Glomerular endothelial cell (primary cell): ENCODE measurements at places on chromosomes 1 and 21.

- DNase-seq: no peak
Measured at GRCh38 chr1:97841338-97841737, 79.5 kb downstream of the DPYD start.

DNA sequence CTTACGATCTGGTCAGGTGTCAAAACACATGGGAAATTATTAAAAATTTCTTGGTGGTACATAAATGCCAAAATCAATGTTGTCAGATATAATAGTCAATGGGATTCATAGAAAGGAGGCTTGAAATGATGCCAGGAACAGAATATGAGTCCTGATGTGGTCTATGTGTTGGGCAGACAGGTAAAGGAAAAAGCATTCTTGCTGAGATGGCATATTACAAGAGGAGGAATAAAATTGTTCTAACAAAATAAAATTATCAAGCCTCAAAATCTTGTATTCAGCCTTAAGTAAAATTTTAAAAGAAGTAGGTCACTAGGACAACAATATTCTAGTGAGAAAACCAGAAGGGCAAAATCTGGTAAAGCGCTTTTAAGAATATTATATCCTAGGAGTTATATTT, 30.9 kb upstream of the EDEM3 start:
- no peak for DNase-seq

DNA sequence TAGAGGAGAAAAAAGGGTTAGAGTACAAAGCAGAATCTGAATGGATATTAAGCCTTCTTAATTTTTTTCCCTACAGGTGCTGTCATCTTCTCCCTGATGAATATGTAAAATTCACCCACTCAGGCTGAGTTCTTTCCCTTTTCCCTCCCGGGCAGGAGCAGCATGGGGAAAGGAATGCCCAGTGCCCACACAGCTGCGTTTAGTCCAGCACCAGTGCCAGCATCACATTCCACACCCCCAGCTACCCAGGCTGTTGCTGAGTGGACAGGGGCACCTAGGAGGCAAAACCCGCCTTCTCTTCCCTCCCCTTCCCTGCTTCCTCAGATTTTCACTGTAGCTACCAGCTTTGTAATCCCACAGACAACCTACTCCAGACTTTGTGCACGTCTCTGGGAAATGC, 3.4 kb upstream of the CADM3 start:
- DNase-seq: no peak

GRCh38 chr1:88566615-88567387, 117.3 kb upstream of the PKN2 start:
- DNase-seq: no peak

DNA sequence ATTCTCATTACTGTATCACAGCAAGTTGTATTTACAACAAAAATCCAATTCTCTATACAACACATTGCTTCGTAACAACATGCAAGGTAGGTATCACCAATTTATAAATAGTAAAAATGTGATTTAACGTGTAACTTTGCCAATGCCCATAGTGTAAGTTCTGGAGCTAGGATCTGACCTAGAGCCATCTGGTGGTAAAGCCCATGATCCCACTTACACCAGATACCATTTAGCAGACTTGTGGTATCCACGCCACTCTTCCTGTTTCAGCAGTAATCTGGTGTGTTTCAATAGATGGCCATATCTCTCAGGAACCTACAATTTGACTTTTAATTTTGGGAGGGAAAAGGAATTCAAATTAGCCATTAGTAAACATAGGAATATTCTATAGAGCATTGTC, 10.2 kb downstream of the SETSIP start:
- no peak for DNase-seq

- DNase-seq: no peak
Measured at GRCh38 chr1:62335656-62336055, 16.4 kb upstream of the KANK4 start.

DNA sequence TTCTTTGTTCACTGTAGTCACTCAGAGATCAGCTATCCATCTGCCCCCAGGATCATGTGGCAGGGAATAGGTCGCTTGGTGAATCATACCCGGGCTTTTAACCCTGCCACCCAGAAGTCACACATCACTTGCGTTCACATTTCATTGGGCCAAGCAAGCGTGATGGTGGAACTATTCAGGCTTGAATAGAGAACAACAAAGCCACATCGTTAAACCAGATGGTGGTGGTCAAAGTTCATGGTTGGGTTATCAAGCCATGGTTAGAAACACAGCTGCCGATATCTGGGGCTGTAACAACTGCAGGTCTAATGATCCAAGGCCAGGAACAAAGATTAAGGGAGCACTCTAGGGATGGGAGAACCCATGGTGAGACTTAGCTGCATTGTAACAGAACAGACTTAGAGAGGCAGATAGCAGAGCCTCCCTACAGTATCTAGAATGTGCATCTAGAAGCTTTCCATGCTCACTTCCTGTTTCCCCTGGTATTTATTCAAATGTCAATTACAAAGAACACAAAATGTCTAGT, 40.0 kb upstream of the PTPRC start:
- no peak for DNase-seq

- DNase-seq: no peak
Measured at GRCh38 chr1:236619398-236619797, 15.1 kb upstream of the HEATR1 start.

DNA sequence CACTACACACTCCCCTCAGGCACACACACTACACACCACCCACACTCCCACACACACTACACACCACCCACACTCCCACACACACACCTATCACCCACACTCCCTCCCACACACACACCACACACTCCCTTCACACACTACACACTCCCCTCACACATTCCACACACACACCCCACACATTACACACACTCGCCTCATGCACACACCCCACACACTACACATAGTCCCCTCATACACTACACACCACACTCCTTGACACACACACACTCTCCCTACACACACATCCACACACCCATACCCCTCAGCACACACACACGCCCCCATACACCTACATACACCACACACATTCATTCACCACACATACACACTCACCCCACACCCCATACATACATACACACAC, 31.0 kb upstream of the SELENON start:
- DNase-seq: no peak

- peak; percentile 87 for DNase-seq
Measured at GRCh38 chr1:66446261-66447001, 87.5 kb upstream of the SGIP1 start.

GRCh38 chr1:243793298-243793697, 56.7 kb downstream of the AKT3 start:
- DNase-seq: no peak

DNA sequence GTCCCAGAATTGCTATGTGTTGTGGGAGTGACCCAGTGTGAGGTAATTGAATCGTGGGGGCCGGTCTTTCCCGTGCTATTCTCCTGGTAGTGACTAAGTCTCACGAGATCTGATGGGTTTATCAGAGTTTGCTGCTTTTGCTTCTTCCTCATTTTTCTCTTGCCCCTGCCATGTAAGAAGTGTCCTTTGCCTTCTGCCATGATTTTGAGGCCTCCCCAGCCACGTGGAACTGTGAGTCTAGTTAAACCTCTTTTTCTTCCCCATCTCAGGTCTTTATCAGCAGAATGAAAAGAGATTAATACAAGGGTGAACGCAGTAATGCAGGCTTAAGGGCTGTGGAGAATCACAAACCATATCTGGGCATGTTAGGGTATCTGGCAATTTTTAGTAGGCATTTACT, 624.0 kb downstream of the USP25 start:
- no peak for DNase-seq

- DNase-seq: no peak
Measured at GRCh38 chr1:26539722-26540121, 10.2 kb downstream of the RPS6KA1 start.

DNA sequence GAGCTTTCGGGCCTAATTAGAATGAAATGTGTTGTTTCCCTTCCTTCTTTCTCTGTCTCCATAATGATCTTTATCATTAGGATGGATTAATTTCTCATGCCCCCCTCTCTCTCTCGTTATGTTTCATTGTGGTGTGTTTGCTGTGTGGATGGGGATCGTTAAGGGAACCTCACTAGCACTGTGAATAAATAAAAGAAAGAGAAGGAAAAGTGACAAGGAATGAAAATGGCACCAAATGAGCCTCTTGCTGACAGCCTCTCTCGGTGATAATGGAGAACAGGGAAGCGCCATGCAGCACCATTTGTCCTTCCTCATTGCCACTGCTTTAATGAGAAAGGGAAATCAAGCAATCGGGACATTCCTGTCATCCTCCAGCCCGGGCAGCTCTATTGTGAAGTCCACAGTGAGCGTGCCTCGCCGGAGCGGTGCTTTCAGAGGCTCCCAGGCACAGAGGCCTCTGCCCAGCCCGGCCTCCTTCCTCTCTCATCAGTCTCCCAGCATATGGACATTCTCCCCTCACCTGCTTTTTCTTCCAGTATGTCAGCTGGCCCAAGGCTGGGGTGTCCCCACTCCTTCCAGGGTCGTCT, 265.7 kb upstream of the TMEM51 start:
- no peak for DNase-seq

- no peak for DNase-seq
Measured at GRCh38 chr1:56811331-56811730, 7.9 kb downstream of the FYB2 start.

DNA sequence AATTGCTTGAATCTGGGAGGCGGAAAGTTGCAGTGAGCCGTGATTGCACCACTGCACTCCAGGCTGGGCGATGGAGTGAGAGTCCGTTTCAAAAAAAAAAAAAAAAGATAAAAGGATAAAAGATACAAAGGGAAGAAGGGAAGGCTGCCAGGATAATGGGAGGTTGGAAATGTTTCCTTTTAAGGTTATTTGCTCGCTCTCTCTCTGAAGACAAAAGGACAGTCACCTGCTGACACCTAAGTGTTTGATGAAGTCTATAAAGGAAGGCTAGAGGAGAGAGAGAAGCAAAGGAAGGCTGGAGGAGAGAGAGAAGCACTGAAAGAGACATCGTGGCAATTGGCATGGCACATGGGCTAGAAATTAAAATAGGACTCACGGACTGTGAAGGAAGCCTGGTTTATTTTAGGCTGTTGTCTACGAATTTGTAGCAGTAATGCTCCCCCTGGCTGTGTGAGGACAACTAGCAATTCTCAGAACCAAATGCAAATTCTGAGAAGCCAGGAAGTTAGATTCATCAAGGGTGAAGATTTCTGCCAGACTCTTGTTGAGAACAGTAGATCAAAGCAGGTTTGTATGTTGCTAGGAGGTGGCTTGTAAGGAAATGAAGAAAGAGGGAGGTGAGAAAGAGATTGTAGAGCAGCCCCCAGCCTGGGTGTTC, 154.2 kb downstream of the ZP4 start:
- DNase-seq: no peak

- no peak for DNase-seq
Measured at GRCh38 chr1:65762081-65762862, 30.4 kb upstream of the PDE4B start.

DNA sequence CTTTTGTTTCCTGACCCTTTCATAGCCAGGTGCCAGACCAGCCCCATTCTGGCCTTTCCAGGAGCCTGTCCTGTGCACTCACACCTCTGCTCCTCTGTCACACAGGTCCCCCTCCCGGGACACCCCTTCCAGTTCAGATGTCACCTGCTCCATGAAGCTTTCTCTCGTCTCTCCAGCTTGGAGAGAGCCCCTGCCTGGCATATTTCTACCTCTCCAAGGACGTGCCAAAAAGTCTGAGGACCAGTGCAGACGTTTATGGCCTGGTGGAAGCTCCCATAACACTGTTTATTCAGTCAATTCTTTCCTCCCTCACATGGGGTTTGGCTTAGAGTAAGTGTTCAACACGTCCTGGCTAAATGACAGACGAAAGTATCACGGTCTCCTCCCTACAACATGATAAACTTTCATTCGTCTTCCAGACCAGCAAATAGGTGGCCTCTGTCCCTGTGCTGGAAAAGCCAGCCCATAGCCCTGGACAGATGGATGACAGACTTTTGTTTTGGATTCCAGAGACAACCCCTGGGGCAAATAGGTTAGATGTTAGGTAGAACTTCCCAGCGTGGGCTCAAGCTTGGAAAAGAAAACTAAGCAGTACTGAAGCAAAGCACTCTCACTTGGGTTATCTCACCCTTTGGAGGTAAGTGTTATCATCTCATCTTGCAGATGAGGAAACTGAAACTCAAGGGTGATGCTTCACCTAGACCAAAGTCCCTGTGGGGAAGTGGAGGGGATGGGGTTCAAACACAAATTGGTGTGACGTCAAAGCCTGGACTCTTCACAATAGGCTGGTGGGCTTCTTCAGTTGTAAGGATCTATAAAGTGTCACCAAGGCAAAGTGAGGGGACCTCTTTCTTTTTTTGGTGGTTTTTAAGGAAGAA, 52.9 kb upstream of the ECE1 start:
- DNase-seq: no peak

GRCh38 chr1:33152685-33153432, 29.0 kb downstream of the TRIM62 start:
- no peak for DNase-seq

GRCh38 chr1:66251546-66251945, 282.4 kb upstream of the SGIP1 start:
- no peak for DNase-seq

DNA sequence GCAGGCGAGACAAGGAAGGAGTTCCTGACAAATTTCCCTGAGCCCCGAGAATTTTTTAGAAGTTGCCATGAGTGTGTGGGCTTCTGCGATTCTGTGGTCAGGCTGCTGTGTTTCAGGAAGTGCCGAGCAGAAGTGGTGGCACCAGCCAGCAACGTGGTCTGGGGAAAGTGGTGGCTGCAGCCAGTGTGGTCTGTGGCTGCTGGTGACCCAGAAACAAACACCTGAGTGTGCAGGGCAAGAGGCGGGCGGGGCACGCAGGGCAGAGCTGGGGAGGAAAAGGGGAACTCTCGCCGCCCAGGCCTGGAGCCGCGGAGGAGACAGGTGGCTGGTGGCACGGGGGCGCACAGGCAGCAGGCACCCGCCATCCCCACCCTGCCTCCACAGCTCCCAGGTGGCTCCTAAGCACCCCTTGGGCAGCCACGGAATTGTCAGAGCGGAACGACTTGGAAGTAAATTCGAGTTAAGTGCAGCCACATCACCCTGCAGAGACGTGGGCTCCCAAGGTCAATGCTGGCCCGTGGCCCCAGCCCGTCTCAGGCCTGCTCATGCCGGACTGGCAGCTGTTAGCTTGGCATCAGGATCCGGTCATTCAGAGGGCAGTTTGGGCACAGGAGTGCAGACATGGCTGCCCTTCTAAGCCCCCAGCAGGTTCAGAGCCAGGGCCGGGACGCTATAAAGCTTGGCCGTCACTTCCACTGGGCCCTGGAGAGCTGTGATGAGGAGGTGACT, 25.1 kb downstream of the PRDM16 start:
- DNase-seq: no peak

- no peak for DNase-seq
Measured at GRCh38 chr1:67174716-67175284, 8.5 kb downstream of the IL23R start.

- no peak for DNase-seq
Measured at GRCh38 chr1:15938628-15939161, 37.2 kb downstream of the ZBTB17 start.

GRCh38 chr1:167438171-167439138, 79.9 kb downstream of the CD247 start:
- no peak for DNase-seq
